Activated naive CD8-positive, alpha-beta T cell treated with anti-CD3 and anti-CD28 coated beads, Interleukin-2, amount 10 ng/mL, durations not matched to agents 7 days and 5 days (primary cell): ENCODE measurements at places on chromosomes 11 and 22. TPM values are rescaled to one million over a fixed set of nuclear protein-coding genes. Genes with fewer than 3 reads are reported as not detected.

ASCL2 gene
- total RNA-seq: 0.80 TPM

PDXP gene
- total RNA-seq: 16.6 TPM

YIF1A gene
- 44.5 TPM for total RNA-seq

SCGB2A2 gene
- total RNA-seq: not detected

ASPHD2 gene
- 9.0 TPM for total RNA-seq

PHF21B gene
- total RNA-seq: not detected

CHRNA10 gene
- total RNA-seq: 2.4 TPM

IGLL1 gene
- not detected for total RNA-seq

DEUP1 gene
- total RNA-seq: not detected

SYCE3 gene
- 1.1 TPM for total RNA-seq
